ENCODE measurements at places on chromosomes 16 and 17.

DNA sequence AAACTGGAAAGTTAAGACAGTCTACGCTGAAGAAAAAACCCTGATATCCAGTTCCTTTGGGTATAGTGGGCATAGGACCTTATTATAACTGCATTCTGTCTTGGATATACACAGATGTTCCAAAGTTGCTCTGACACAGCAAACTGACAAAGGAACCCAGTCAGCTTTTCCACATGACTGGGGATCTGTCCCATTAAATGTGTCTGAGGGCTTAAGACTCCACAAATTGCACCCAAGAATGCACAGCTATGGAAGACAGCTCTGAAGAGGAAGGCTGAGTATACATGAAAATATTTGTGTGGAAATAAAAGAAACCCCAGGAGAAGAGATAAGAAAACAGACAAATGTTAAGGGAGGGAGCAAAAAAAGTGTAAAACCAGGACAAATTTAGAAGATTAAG is 114.1 kb downstream of the SPAG9 start:
- DNase-seq, result no peak

GRCh38 chr16:56353054-56353921 is 72.1 kb downstream of the AMFR start:
- DNase-seq, result no peak

DNA sequence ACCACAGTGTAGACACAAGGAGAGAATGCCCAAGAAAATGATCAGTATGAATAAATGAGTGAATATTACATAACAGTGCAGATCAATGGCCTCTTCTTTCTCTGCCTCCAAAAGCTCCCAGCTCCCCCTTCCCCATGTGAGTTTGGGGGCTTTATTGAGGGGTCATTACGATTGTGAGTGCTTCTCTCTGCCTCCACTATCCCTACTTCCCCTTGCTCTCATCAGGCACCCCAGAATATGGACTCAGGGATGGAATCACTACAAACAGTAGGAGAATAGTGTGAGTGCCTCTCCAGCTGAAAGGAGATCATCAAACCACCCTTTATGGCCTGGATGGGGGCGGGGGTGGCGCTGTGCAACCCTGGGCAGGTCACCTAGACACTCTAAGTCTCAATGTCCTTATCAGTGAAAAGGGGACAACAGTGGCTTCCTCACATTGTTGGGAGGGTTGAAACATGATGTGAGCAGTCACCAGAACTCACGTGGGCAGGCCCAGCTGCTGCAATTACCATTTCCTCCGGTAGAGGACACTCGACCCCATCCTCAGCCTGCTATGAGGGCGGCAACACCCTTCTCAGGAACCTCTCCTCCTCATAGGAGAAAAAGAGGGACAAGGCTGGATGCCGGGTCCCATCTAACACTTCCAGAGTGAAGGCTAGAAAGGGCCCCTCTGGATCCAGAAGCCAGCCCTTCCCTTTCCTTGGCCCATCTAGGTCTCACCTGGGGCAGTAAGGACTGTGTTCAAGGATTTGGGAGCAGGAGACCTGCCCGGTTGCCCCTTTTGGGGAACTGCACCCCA is 2.1 kb upstream of the EPOP start:
- peak; percentile 68 for DNase-seq

DNA sequence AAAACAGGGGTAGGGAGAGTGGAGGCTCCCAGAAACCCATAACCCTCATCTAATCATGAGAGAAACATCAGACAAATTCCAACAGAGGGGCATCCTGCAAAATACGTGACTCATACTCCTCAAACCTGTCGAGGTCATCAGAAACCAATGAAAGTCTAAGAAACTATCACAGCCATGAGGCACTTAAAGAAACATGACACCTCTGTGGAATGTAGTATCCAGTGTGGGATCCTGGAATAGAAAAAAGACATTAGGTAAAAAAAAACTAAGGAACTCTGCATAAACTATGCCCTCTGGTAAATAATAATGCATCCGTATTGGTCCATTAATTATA is 16.4 kb downstream of the CDH5 start:
- no peak for DNase-seq

GRCh38 chr17:50184064-50184463 is 17.4 kb downstream of the COL1A1 start:
- DNase-seq, result no peak

DNA sequence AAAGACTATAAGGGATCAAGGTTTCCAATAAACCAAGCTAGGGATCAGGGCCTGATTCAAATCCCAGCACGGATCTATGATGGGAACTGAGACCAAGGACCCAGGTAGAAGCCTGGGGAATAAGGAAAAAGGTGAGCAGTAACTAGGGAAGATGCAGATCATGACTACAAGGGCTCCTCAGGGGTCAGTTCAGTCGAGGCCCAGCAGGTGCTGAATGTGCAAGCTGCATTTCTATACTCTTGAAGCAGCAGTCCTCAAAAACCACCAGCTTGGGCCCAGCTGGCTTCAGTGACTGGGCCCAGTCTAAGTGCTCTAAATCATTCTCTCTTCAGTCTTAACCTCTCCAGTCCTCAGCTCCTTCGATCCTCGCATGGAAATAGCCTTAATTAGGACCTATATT is 228.8 kb upstream of the AXIN2 start:
- no peak for DNase-seq

DNA sequence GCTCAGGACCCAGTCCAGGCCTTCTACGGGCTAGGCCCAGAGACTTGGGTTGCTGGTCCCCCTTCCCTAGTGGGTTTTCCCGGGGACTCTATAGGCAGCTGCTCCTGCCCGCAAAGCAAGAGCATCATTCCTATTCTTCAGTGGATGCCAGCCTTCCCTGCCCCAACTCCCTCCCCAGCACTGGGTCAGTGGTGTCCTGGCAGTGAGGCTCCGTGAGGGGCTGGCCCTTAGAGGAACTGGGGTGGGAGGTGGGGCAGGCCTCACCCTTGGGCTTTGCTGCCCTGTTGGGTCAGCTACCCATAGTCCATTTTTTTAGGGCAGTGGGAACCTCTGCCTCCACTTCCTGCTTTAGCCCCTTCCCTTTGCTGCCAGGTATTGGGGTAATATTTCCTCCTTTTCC is 7.9 kb upstream of the PLEKHG4 start:
- no peak for DNase-seq

GRCh38 chr17:31249835-31250141 is 47.3 kb downstream of the OMG start:
- DNase-seq, result no peak

GRCh38 chr16:13136901-13137300 is 235.5 kb downstream of the SHISA9 start:
- no peak for DNase-seq

- DNase-seq, result no peak
Measured at GRCh38 chr17:49229805-49230600, 584 bp downstream of the PHOSPHO1 start.

GRCh38 chr17:66667491-66668030 is 167.4 kb upstream of the CACNG5 start:
- no peak for DNase-seq

GRCh38 chr17:1553354-1554266 is 9.0 kb downstream of the PITPNA start:
- DNase-seq, result no peak

- no peak for DNase-seq
Measured at GRCh38 chr17:49460401-49460800, 34.7 kb upstream of the NGFR start.

GRCh38 chr17:46859996-46860395 is 8.6 kb downstream of the WNT9B start:
- no peak for DNase-seq

DNA sequence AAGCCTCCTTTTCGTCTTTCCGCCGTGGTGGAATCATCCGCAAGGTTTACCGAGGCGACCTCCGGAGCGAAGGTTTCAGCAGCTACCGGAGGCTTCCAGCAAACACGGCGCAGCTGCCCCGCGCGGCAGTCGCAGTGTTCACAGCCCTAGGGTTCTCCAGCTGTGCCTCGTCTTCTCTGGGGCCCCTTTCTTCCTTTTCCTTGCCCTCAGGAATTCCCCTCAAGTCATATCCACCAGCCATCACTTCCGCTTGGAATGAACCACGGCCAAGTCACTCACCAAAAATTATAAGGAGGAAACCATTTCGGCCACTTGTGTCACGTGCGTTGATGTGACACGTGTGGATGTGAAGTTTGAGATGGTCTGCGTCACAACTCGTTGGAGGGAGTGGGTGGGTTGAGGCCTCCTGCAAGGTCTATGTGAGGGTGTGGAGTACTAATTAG is 636 bp upstream of the ERN1 start:
- no peak for DNase-seq

DNA sequence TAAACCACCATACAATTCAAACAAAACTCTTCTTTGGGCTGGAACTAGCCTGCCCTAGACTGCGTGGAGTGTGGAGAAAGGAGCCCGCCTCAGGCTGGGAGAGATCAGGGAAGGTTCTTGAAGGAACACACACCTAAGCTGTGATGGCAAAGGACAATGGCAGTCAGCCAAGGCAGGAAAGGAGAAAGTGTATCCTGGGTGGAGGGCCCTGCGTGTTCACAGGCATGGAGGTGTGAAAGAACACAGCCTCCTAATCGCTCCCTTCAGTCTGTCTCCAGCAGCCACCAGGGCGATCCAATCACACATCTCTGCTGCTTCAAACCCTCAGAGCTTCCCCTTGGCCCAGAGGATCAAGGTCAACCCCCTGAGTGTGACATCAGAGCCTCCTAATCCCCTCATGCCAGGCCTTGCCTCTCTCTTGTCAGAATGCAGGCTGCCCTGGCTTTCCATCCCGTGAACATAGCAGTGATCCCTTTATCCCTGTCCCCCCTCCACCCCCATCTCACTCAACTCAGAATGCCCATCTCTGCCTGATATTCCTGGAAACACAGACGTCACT is 173.0 kb downstream of the KATNIP start:
- DNase-seq, result no peak

- DNase-seq, result peak; percentile 15
Measured at GRCh38 chr17:20116683-20117309, 107.6 kb downstream of the SPECC1 start.

- DNase-seq, result no peak
Measured at GRCh38 chr17:30211371-30211770, 24.1 kb downstream of the SLC6A4 start.

DNA sequence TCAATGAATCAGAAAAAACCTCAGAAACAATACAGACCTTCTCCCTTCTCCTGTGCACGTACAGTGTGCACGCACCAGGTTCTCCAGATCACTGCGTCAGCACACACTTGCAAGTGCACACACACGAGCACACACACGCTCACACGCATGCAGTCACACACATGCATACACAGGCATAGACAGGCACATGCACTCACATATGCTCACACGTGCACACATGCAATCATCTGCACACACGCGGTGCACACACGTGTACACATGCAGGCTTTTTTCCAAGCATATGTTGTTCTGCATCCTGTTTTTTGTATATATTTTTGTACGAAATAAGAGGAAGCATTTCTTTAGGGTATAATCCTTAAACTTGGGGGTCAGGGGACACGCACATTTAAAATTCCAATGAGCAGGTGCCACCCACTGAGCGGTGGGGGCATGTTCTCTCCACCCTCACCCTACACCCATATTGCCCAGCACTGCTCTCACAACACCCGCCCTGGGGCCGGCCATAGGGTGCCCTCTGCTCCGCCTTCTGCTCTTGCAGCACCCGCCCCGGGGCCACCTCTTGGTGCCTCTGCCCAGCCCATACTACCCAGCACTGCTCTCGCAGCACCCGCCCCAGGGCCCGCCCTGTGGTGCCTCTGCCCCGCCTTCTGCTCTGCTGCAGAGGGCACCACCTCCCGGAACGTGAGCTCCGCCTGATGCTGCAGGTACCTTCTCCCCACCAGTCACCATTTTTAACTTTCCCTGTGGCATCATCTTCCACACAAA is 20.9 kb downstream of the KLHDC4 start:
- no peak for DNase-seq

GRCh38 chr16:75732871-75733270 is 6.6 kb upstream of the CPHXL start:
- DNase-seq, result no peak

- DNase-seq, result no peak
Measured at GRCh38 chr17:50268743-50269275, 5.5 kb upstream of the TMEM92 start.

- no peak for DNase-seq
Measured at GRCh38 chr16:7843261-7843660, 510.6 kb downstream of the RBFOX1 start.

GRCh38 chr16:57145046-57146021 is 40.5 kb downstream of the PSME3IP1 start:
- DNase-seq, result no peak

- DNase-seq, result no peak
Measured at GRCh38 chr17:68054296-68054900, 18.9 kb downstream of the KPNA2 start.

DNA sequence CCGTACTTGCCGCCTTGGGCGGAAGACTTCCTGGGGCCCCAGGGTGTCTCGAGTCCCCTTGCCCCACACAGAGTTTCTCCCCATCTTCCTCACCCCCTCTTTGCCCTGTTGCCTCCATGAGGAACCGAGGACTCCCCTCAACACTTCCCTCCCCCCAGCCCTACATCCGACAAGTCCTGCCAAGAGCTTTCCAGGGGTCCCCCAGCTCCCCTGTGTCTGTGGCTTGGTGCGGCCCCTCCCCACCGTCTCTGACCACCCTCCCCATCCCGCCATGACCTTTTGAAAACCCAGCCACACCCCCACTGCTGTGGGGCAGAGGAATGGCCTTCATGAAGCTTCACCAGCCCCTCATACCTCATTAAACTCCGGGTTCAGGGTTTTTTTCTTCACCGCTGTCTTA is 11.4 kb downstream of the SCGB1C2 start:
- DNase-seq, result no peak

DNA sequence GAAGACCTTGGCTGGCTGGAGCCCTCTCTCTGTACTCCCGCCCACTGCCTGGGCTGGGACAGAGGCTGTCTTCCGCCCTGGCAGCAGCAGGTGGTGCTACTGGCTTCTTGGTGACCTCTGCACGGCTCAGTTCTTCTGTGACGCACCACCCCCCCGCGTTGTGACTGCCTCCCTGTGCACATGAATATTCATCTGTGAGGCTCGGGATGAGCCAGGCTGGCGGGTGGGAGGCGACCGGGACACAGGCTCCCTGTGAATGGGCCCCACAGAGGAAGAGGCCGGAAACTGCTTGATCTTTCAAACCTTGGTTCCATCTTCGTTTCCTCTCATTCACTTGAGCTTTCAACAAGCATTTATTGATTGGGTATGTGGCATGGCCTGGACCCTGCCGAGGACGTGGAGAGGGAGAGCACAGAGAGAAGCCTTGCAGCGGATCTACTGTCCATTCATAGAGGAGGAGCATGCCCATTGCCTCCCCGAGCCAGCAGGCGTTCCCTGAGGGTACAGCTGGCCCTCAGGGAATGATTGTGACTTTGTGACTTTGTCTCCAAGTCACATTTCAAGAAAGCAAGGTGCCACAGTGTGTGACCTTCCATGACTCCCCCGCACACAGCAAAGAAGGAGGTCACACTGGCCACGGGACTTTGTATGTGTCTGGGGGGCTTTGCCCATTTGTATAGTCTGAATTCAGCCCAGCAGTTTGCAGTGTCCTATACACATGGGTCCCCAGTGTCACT is 45.0 kb downstream of the B9D1 start:
- no peak for DNase-seq

- no peak for DNase-seq
Measured at GRCh38 chr16:35745821-35746248, 2286.4 kb downstream of the TP53TG3F start.

GRCh38 chr17:50866950-50867362 is 802 bp upstream of the TOB1 start:
- DNase-seq, result peak; percentile 76

- no peak for DNase-seq
Measured at GRCh38 chr16:56625943-56626654, 518 bp downstream of the MT1E start.

- DNase-seq, result no peak
Measured at GRCh38 chr17:6126768-6127167, 56.6 kb downstream of the WSCD1 start.

GRCh38 chr16:29977063-29977825 is 3.6 kb downstream of the TAOK2 start:
- no peak for DNase-seq

Measured in NCI-H2107 (cell line).